ENCODE measurements at places on chromosomes 3 and 15. TPM values are rescaled to one million over a fixed set of nuclear protein-coding genes. Genes with fewer than 3 reads are reported as not detected.

The SLC51B gene
- 148 TPM for total RNA-seq

The RASGRF1 gene
- 0.64 TPM for total RNA-seq

The ATP13A4 gene
- total RNA-seq, result 8.2 TPM

DNA sequence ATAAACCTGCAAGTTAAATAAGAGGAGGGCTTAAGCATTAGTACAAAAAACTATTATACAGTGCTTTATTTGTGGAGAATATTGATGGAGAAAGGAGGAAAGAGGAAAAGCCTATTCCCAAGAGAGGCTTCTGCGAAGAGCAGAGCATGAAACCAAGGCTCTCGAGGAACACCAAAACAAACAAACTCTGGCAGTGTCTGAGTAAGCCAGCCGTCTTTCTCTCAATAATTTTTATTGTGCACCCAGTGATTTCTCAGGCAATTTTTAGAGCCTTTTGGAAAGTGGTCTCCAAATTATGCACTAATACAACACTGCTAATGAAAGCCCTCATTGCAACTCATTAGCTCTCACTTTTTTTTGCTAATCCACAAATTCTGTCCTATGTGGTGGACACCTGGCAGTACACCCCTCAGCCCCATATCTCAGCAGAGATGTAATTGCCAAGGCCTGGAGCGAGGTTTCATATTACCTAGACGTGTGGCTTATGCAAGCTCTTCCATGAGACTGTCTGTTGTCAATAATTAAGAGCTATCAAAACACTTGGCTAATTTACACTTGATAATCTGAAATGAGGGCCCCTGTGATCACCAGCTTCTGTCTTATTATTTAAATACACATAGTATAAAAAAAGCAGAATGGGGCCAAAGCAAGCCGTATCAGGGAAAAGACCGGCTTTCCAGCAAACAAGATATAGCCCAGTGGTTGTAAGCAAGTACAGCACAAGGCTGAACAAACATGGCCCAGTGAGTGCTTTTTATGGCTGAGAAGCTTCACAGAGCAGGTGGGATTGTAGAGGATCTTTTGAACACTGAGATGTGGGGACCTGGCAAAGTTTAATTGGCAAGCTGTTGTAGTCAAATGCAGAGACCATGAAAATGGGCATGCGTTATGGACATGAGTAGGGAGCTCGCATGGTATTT is 216.9 kb downstream of the ROBO2 start:
- no peak overlapping the region for H3K4me3 ChIP-seq
- H3K27ac ChIP-seq, result no peak overlapping the region
- DNase-seq, result no peak

DNA sequence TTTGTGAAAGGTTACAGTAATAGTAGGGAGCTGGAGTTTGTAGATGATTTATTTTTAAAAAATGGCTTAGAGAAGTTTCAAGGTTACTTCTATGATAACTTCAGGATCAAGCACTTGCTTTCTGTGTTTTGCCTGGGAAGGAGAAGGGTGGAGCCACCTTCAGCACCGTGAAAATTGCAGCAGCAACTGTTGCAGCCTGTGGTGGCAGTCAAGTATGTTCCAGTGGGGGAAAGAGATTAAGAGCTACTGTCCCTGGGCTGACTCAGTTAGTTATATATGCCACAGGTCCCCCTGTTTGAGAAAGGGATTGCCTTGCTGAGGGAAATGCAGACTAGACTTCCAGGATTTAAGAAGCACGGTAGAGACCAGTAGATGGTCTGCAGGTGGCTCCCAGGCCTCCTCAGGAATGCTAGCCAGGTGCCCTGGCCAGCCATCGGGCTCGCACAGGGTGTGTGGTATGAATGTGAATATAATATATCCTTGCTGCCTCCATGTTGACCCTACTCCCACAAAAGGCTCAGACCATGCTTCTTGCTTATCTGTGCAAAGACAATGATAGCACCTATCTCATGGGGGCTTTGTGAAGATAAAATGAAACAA is 389.5 kb downstream of the CACNA2D3 start:
- no peak overlapping the region for H3K4me3 ChIP-seq
- no peaks in the 10 kb centered on the region for H3K4me1 ChIP-seq
- H3K27ac ChIP-seq, result no peak overlapping the region
- no peaks in the 10 kb centered on the region for H3K36me3 ChIP-seq
- H3K27me3 ChIP-seq, result no peaks in the 10 kb centered on the region
- no peak for DNase-seq

GRCh38 chr15:101168898-101169494 is 82.9 kb downstream of the CHSY1 start:
- H3K4me3 ChIP-seq, result no peak overlapping the region
- H3K27me3 ChIP-seq, result no peaks in the 10 kb centered on the region
- H3K27ac ChIP-seq, result peak overlapping the region; percentile 55
- no peak for DNase-seq
- H3K36me3 ChIP-seq, result no peaks in the 10 kb centered on the region

- H3K4me3 ChIP-seq, result no peak overlapping the region
- H3K4me1 ChIP-seq, result no peaks in the 10 kb centered on the region
- peaks cover 9% of the 10 kb centered on the region for H3K27me3 ChIP-seq
- H3K27ac ChIP-seq, result no peak overlapping the region
- DNase-seq, result no peak
- no peaks in the 10 kb centered on the region for H3K36me3 ChIP-seq
Observed at GRCh38 chr15:81433462-81433861, 59.4 kb upstream of the TMC3 start.

DNA sequence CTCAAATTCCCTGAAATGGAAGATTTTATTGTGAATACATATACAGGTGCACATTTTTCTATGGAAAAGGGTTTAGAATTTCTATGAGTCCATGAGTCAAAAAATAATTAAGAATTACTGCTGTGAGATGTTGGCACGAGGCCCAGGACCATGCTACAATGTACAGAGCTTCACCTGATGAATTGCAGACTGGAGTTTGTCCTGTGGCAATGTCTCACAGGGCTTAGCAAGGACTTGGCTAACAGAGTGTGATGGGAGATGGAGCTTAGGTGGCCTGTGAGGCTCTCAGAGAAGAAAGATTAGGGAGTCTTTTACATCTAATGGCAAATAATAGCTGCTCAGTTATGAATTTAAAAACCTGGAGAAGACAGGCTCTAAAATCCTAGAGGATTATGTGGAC is 219.5 kb upstream of the CBLB start:
- no peak overlapping the region for H3K4me3 ChIP-seq
- no peaks in the 10 kb centered on the region for H3K36me3 ChIP-seq
- H3K4me1 ChIP-seq, result no peaks in the 10 kb centered on the region

- DNase-seq, result no peak
- H3K36me3 ChIP-seq, result no peaks in the 10 kb centered on the region
- no peak overlapping the region for H3K4me3 ChIP-seq
- no peaks in the 10 kb centered on the region for H3K27me3 ChIP-seq
- H3K4me1 ChIP-seq, result no peaks in the 10 kb centered on the region
- no peak overlapping the region for H3K27ac ChIP-seq
Observed at GRCh38 chr3:123568034-123568433, 16.8 kb downstream of the HACD2 start.

Measured in transverse colon (tissue), 4 donors.